ENCODE measurements at places on chromosomes 6 and 20.

- peak; percentile 75 for DNase-seq
Measured at GRCh38 chr20:17966432-17967310, 1.9 kb downstream of the SNX5 start.

- no peak for DNase-seq
Measured at GRCh38 chr6:94213226-94213625, 793.9 kb upstream of the EPHA7 start.

DNA sequence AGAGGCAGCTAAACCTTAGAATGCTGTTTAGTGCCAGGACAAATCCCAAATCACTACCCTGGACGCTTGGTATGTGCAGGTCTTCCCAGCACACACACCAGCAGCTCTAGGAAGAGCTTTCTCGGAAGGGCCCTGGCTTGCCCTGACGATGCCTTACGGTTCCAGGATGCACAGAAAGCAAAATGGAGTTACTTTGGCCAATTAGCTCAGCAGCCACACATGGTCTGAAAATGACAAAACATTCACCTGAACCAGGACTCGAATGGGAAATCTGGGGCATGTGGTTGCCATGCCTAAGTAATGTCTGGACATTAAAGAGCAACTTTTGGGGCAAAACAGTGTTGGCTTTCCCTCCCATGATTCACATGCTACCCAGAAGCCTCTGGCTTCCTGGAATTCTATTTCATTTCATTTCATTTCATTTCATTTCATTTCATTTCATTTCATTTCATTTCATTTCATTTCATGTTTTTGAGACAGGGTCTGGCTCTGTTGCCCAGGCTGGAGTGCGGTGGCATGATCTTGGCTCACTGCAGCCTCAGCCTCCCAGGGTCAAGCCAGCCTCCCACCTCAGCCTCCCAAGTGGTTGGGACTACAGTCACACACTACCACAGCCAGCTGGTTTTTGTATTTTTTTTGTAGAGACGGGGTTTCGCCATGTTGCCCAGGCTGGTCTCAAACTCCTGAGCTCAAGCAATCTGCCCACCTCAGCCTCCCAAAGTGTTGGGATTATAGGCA lies 153.3 kb downstream of the ZDHHC14 start:
- no peak for DNase-seq

DNA sequence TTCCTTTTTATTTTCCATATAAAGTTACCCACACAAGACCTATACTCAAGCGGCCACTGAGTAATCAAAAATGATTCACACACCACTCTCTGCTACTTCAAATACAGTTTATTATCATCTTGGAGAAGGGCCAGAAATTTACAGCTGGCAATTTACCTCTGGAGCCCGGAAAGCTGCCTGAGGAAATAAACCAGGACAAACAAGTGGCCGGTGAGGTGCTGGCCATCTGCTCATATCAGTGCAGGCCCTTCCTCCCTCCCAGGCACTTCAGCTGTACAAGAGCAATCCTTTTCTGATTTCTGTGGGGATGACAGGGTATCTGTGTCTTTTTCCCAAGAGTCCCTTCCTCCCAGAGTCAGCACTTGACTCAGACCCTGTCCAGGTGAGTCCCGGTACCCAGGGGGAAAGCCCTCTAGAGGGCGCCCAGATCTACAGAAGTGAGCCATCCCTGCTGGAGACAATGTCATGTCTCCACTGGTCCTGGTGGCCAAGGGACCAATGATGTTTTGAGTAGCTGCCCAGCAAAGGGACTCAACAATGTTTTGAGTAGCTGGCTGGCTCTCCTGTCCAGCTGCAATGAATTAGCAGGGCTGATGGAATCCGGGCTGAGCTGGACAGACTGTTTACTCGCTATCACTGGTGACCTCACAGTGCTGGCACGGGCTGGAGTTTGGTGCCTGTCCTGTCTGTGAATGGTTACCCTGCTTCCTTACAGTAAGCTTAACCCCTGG lies 23.6 kb downstream of the LRP11 start:
- DNase-seq, result peak; percentile 58

- DNase-seq, result no peak
Measured at GRCh38 chr20:34345402-34345736, 17.7 kb upstream of the ITCH start.

- no peak for DNase-seq
Measured at GRCh38 chr6:74936886-74937285, 269.0 kb downstream of the COL12A1 start.

GRCh38 chr20:4014031-4014474 lies 1.3 kb downstream of the RNF24 start:
- peak; percentile 55 for DNase-seq

DNA sequence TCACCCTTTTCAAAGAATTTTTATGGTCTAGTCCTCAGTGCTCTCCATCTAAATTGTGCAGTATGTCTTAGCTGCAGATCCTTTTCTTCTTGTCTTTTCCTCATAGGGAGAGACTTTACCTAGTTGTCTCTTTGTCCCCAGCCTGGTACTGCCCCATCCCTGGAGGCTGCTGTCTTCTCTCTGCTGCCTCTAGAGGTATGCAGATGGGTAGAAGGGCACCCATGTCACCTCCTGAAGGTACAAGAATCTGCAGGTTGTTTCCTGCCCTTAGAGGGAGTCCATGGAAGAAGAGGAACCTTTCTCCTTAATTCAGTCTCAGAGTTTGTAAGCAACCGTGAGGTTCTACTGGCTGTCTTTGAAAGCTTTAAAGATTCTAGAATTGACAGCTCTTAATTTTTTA lies 39.1 kb downstream of the MCM8 start:
- no peak for DNase-seq

- DNase-seq, result peak; percentile 77
Measured at GRCh38 chr20:48620507-48621375, 207.1 kb downstream of the PREX1 start.

DNA sequence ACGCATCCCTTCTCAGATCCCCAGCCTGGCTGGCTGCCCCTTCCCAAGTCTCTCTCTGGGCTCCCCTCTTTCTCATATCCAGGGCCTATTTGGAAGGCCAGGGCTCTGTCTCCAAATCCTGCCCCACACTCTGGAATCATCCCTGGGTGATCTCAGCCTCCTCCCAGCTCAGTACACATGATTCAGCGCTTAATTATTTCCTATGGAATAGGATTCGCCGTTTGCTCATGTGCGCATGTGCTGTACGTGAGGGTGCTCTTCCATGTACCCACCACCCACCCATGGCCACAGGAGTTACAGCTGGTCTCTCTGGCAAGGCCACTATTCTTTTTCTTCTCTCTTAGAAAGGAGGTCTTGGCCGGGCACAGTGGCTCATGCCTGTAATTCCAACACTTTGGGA lies 81.7 kb upstream of the FOXP4 start:
- DNase-seq, result no peak

DNA sequence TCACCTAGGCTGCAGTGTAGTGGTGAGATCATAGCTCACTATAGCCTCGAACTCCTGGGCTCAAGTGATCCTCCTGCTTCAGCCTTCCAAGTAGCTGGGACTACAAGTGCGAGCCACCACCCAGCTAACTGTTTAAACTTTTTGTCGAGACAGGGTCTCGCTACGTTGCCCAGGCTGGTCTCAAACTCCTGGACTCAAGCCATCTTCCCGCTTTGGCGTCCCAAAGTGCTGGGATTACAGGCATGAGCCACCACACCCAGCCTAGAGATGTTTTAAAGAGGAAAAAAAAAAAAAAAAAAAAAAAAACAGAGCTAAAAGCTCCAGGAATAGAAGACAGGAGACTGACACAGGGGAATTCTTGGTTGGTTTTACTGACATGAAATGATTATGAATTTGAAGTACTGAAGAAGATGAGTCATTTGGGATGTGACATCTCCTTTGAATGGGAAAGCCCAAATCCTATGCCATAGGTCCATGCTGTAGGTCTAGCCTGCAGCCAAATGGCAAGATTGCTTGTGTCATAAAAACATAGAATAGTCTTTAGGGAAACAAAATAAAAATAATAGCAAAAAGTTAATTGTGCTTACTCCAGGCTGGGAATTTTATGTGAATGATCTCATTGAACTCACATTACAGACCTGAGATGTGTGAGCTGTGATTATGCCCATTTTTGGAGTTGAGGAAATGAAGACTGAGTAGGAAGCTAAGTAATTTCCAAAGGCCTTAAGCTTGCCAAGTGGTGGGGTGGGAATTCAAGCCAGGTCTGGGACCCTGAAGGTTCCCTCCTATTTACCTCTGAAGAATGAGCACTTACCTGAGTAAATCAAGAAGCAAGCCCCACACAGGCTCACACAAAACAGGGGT lies 24.3 kb upstream of the NHSL1 start:
- no peak for DNase-seq

DNA sequence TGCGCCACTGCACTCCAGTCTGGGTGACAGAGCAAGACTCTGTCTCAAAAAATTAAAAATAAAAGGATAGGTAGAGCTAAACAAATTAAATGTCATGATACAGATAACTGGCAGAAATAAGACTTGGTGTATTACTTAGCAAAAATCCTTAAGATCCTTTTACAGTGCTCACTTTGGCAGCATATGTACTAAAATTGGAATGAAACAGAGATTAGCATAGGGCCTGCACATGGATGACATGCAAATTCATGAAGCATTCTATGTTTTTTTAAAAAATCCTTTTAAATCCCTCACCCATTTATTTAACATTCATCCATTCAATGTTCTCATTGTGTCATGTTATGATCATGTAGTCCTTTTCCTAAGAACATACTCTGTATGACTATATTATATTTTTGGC lies 528.8 kb downstream of the CD83 start:
- no peak for DNase-seq

- DNase-seq, result no peak
Measured at GRCh38 chr6:33980176-33981175, 165.4 kb downstream of the GRM4 start.

DNA sequence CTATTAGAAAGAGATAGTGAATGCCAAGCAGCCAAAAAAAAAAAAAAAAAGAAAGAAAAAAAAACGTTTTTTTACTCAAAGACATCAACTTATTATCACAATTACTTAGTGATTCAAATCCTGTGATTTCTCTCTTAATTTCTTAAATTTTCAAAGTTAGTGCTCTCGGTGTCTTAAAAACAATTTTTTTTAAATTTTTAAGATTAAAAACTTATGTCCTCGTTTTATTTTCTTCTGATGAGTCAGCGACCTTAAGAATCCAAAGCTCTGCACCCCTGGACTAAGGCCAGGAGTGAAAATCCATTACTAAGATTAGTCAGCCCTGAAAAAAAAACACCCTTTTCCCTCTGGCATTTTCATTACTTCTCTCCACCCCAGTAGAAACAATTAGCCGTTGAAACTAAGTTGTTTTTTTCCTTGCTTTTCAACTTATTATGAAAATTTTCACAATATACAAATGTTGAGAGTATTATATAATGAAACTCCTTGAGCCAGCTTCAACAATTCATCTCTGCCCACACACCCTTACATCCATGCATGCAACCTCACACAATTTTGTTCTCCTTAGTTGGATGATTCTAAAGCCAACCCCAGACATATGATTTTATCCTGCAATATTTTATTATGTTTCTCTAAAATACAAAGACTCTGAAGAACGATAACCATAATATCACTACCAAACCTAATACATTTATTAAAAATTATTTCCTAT lies 85.6 kb upstream of the CARMIL1 start:
- no peak for DNase-seq

GRCh38 chr6:35727935-35728682 lies 8.7 kb upstream of the ARMC12 start:
- DNase-seq, result peak; percentile 97

DNA sequence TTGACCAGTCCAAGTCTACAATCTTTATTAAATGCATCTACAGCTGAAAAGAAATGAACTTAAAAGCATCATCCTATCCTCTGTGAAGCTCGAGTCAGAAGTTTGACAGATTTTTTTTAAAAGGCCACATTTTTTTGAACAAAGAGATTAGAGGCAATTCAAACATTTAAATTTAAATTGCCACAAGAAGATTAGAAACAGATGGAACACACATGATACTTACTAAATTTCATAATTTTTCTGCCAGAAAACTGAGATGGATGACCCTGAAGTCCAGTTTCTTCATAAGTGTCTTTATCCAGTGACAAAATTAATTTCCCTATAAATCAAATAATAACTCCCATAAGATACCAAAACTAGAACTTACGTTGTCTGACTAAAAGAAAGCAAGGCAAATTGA lies 4.3 kb downstream of the RPP40 start:
- no peak for DNase-seq

- no peak for DNase-seq
Measured at GRCh38 chr20:3654326-3655130, 8.7 kb downstream of the GFRA4 start.

DNA sequence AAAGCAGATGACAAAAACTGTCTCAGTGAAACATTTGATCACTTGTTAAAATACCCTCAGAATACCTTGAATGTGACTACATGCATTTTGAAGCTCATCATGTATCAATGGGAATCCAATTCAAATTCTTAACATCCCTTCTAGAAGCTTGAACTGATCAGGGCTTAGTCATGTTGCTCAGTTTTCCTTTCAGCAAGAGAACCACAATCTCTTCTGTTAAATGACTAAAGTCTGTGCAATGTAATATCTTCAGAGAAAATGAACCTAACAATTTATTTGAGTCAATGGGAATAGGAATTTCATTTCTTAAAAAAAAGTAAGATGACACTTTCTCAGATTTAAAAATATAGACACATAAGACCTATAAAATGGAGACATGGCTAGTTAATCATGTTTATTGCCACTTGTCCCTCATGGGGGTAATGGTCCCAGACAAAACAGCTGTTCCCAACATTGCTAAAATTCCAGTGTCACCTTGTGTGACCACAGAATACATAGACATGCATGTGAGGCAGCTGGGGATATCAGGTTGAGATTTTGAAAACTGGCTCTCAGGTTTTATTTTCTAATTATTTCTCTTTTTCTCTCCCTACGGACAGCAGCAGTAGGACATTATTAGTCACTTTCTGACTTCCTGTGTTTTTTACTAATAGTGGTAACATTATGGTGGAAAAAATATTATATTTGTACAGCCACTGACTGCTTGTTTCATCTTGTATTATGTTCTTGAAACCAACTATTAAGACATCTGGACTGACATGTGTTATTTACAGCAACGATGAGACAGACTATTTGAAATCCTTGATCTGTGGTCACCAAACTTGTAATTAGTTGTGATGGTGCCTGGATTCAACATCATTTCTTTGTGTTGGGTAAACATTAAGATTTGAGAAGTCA lies 192.5 kb downstream of the COL9A1 start:
- no peak for DNase-seq

DNA sequence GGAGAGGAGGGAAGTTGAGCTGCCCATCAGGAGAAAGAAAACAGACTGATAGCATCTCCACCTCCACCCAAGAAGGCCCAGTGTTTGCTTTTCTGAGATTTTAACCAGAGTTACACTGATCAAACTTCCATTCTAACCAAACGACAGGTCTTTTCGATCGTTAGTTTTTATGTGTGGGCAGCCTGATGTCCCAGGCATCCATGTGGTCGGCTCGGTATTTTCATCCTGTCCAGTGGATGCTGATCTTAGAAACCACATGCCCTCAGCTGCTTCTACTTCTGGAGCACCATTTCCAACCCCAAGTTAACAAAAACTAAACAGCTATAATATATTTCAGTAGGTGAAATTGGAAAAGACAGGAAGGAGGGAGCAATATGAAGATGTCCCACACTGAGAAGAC lies 536.8 kb upstream of the JAG1 start:
- no peak for DNase-seq

DNA sequence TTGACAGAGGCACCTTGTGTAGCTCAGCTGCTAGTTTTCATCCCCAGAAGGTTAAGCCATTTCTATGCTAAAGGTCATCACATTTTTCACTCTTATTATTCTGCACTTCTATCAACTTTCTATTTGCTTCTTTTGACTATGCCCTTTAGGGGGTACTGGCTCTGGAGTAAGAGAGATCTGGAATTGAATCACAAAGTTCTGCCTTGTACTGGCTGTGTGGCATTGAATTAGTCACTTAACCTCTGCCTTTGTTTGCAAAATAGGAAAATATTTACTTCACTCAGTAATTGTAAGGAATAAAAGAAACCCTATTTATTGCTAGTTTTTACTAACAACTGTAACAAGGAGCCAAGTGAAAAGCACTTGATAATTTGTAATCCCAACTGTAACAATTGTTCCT lies 56.8 kb upstream of the MTRF1L start:
- no peak for DNase-seq
